ENCODE measurements at places on chromosomes 12 and 14. TPM values are rescaled to one million over a fixed set of nuclear protein-coding genes. Genes with fewer than 3 reads are reported as not detected.

Gene SERPINA12
- total RNA-seq = not detected

Gene ELK3
- 69.7 TPM for total RNA-seq

Gene MIP
- not detected for total RNA-seq

Gene MGP
- 821 TPM for total RNA-seq

Gene IRAK4
- 17.9 TPM for total RNA-seq

Gene ACSS3
- 102 TPM for total RNA-seq

Gene ZNF891
- 4.6 TPM for total RNA-seq

Gene KCNH3
- total RNA-seq = 0.74 TPM

Gene RASAL1
- not detected for total RNA-seq

Gene TAOK3
- 35.5 TPM for total RNA-seq

Gene HOXC11
- total RNA-seq = not detected

Gene CEP83
- 42.4 TPM for total RNA-seq

Gene SLC38A4
- total RNA-seq = 0.46 TPM

Gene B4GALNT1
- 1.3 TPM for total RNA-seq

Gene AGAP2
- total RNA-seq = 7.1 TPM

Gene PTCSC3
- not detected for total RNA-seq

Gene EML1
- 88.0 TPM for total RNA-seq

Gene OR6C2
- total RNA-seq = not detected

Gene SNAPC1
- total RNA-seq = 4.9 TPM

Gene REP15
- 1.3 TPM for total RNA-seq

Gene TMTC3
- 10.2 TPM for total RNA-seq

Gene PSMA3
- 126 TPM for total RNA-seq

Gene KRT6C
- total RNA-seq = not detected

Gene SART3
- total RNA-seq = 46.0 TPM

Gene KRR1
- total RNA-seq = 38.3 TPM

Gene TAS2R30
- total RNA-seq = 17.8 TPM

Gene CMA1
- not detected for total RNA-seq

Gene NPAS3
- 0.79 TPM for total RNA-seq

Gene TAS2R46
- 6.6 TPM for total RNA-seq

Gene TMPRSS12
- total RNA-seq = not detected

Gene SLCO1A2
- not detected for total RNA-seq

Gene CELA1
- not detected for total RNA-seq

Gene CPNE6
- total RNA-seq = not detected

Gene BMP4
- total RNA-seq = 26.1 TPM

Gene B4GALNT3
- total RNA-seq = 0.28 TPM

Gene SMIM41
- total RNA-seq = 1.1 TPM

Gene NCOR2
- total RNA-seq = 53.4 TPM

Gene HCAR1
- total RNA-seq = 17.3 TPM

Gene LRIG3
- 33.8 TPM for total RNA-seq

Gene CACNA2D4
- 9.2 TPM for total RNA-seq

Gene SVOP
- not detected for total RNA-seq

Gene LRP1-AS
- total RNA-seq = not detected

Gene C12orf54
- total RNA-seq = 0.72 TPM

Gene FAM234B
- total RNA-seq = 14.2 TPM

Gene NYNRIN
- 4.6 TPM for total RNA-seq

Gene CMTM5
- total RNA-seq = not detected

Gene AQP6
- not detected for total RNA-seq

Gene RFLNA
- 0.32 TPM for total RNA-seq

Gene RIC8B
- 14.1 TPM for total RNA-seq

Gene CD163
- 827 TPM for total RNA-seq

Gene PAX9
- total RNA-seq = not detected
